Stimulated activated CD4-positive, alpha-beta T cell treated with anti-CD3 and anti-CD28 coated beads, Interleukin-1b, Interleukin-23, amount 100 ng/mL, for 1 hour (primary cell): ENCODE measurements at places on chromosomes 16 and 17.

- no peak for DNase-seq
These were observed 69.7 kb upstream of the CHMP6 start for GRCh38 chr17:80921741-80922579.

DNA sequence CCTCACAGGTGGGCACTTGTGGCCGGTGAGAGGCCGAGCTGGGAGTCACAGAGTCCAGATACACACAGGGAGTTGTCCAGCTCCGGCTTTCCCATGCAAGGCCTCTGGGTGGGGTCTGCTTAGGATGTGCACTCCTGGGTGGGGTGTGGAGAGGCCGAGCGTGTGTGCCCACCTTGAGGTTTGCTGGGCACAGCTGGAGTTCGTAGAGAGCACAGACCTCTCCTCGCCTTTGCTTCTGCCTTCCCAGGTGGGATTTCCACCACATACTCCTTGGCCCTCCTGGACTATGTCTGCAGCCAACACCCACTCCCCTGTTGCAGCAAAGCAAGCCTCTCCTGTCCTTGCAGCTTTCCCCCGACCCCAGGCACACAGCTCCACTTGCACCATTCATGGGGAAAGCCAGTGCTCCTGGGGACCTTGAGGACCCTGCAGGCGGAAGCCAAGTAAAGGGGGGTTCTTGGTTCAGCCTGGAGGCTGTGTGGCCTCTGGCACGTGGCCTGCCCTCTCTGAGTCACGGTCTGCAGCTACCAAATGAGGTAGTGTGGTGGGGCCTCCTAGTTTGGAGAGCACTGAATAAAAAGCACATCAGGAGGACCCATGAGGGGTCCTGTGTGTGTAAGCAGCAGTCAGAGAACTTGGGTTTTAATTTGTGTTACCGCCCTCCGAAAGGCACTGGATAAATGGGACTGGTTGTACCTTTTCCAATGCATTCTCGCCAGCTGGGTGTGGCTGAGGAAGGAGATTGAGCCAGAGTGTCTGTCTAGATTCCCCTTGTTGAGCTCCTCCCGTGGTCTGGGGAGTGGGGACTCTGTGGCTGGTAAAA is 31.5 kb downstream of the MPRIP start:
- DNase-seq = no peak

DNA sequence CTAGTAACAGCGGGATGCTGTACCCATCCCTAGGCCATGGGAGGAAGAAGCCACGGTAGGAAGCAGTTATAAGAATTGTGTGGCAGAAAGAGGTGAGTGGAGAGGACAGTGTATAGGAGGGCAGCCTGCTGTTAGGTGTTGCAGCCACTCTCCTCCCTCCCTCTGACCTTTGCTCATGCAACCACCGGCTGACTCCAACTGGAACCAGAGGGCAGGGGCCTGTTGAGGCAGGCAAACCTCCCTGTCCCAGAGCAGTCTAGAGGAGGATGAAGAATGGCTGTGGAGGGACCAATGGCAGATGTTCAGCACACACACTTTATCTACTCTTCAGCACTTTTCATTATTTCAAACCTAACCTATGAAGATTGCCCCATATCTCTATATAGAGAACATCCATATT is 2.2 kb downstream of the TXNL4B start:
- no peak for DNase-seq

- DNase-seq = no peak
These were observed 153.0 kb upstream of the CIBAR2 start for GRCh38 chr16:85265161-85265784.

DNA sequence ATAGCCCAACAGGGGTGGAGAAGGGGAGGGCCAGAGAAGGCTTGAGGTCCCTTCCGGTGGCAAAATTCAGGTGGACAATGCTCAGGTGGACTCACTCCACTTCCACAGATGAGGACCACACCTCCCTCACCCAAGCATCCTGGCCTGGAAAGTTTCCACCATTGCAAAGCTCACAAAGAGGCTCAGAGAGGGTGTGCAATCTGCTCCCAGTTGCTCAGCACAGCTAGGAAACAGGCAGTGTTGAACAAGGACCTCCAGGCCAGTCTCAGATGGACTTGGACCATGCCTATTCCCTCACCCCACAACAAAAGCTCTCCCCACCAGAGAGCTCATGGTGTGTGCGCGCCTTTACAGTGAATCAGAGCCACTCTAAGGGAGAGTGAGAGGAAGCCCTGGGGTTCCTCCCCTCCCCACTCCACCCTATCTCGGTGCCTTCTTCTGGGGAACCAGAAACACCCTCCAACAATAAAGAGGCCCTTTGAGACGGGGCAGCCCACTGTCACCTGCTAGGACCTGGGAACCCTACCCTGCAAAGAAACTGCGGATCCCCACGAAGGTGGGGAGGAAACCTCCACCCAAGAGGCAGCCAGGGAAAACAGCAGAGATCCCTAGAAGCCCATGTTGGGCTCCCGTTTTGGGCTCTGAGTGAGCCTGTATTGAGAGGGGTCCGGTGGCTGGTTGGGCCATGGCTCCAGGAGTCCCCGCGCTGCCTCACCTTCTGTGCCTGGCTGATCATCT is 1.6 kb downstream of the FAM83G start:
- no peak for DNase-seq

GRCh38 chr17:29111816-29112499 is 68.2 kb downstream of the MYO18A start:
- peak; percentile 29 for DNase-seq

DNA sequence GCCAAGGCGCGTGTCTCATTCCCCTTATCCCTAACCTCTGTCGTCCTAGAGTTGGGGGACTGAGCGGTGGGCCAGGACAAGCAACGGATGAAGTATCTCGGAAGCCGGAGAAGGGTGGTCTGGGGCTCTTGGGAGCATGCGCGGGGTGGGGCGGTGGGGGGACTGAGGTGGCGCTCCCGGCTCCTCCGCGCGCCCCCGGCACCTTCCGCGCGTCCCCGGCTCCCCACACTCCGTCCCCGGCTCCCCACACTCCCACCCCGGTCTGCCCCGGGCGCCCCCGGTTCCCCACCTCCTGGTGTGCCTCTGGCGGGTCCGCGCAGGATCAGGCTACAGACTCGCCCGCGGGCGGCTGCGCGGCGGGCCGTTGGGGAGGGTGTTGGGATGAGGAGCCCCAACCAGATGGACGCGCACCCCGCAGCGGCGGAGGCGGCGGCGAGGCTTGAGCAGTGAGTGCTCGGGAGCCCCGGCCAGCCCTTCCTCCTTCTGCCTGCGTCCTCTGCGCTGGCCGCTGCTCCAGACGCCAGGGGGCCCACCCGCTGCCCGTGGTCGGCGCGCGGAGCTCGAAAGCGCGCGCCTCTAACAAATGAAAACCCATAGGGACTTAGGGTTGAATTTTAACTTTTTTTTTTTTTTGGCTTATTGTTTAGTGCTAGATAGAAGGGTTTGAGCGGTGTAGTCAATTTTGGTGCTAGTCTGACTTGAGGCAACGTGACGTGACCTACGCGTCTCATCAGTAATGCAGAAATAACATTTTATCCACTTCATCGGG is 5.6 kb upstream of the CRYM start:
- no peak for DNase-seq

DNA sequence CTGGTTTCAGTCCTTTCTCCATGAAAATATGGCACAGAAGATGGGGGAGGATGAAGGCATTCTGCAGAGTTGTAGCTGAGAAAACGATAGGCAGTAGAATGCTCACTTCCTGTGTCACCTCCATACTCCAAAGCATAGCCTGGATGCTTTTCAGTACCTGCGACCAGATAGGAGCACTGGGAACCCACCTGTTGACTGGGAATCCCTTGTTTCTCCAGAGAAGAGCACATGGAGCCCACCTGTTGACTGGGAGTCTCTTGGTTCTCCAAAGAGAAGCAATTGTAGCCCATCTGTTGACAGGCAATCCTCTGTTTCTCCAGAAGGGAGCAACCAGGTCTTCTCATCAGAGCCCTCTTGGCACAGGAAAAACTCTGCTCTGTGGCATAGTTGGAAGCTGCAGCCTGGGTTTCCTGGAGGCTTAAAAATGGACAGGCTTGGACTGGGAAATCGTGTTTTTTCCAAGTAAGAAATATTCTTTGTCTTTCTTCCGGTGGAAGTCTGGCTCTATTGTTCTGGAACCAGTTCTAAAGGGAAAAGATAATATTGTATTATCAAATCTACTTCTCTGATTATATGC is 13.2 kb downstream of the TERF2IP start:
- no peak for DNase-seq

GRCh38 chr17:56596691-56597494 is 3.4 kb downstream of the NOG start:
- no peak for DNase-seq

GRCh38 chr16:55542459-55543082 is 23.9 kb upstream of the CAPNS2 start:
- DNase-seq = no peak

GRCh38 chr16:31430380-31431052 is 2.4 kb upstream of the COX6A2 start:
- no peak for DNase-seq

GRCh38 chr17:69506489-69506888 is 92.0 kb downstream of the MAP2K6 start:
- no peak for DNase-seq

- DNase-seq = no peak
These were observed 2.4 kb downstream of the AOC2 start for GRCh38 chr17:42846594-42847280.
